ENCODE measurements at places on chromosomes 2 and 18. TPM values are rescaled to one million over a fixed set of nuclear protein-coding genes. Genes with fewer than 3 reads are reported as not detected.

LCT gene
- total RNA-seq = under 0.01 TPM

GBX2 gene
- total RNA-seq = not detected

REG3A gene
- total RNA-seq = not detected

CYBRD1 gene
- 103 TPM for total RNA-seq

TNFAIP6 gene
- 2.2 TPM for total RNA-seq

SPP2 gene
- not detected for total RNA-seq

GRCh38 chr18:8705238-8705960, at the start of gene MTCL1:
TSS of gene MTCL1 (plus strand) at chr18:8705556. CDS start at chr18:8705661, 105 bp downstream.
- peaks cover 11% of the 10 kb centered on the region for H3K36me3 ChIP-seq
- peaks cover 24% of the 10 kb centered on the region for H3K4me1 ChIP-seq
- no peak for DNase-seq
- peak within 1 kb of the TSS; percentile 93 for H3K4me3 ChIP-seq
- peak within 1 kb of the TSS; percentile 91 for H3K27ac ChIP-seq
- no peaks in the 10 kb centered on the region for H3K27me3 ChIP-seq

GRCh38 chr2:209422191-209422754, 1.6 kb upstream of the MAP2 start:
- H3K36me3 ChIP-seq = no peaks in the 10 kb centered on the region
- DNase-seq = no peak
- no peak overlapping the region for H3K27ac ChIP-seq

DNA sequence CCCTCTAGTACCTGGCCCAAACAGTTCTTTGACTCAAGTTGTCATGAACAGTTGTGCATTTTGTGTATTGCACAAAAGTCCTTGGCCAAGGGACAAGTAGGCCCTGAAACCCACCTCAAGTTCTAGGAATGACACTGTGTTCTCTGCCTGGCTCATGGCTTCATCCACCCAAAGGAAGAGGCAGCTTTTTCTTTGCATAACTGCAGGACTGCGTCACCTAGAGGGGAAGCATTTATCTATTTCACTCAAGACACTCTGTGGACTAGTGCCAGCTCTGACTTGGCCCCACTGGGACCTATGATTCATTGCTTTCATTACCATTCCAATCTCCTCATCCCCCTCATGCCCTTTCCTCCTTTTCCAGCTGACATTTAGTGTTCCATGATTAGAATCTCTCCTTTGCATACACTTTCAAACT, 119.3 kb upstream of the SIX2 start:
- H3K36me3 ChIP-seq = no peaks in the 10 kb centered on the region
- peak; percentile 94 for DNase-seq
- H3K27me3 ChIP-seq = peaks cover 4% of the 10 kb centered on the region

DNA sequence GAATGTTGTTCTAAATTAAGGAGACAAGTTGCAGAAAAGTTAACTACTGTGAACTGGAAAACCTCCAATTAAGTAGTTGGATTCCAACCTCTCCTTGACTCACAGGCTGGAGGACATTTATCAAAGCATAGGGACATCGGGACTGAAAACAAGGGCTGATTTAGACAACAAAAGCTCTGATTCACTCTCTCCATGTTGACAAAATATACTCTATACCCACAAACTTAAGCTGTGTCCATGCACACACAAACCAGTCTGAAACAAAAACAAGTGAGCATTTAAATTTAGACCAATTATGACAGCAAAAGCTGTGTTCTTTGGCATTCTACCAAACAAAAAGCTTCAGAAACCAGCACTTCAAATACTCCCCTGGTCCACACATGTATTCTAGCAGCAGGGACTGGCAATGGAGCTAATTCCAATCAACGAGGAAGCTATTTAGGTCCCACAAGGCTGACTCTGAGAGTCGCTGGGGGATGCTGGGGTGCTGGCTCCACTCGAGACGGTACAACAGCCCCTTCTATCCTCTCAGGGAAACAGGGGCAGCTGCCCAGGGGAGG, 71.4 kb downstream of the NXPH2 start:
- H3K4me1 ChIP-seq = peaks cover 8% of the 10 kb centered on the region
- peak; percentile 34 for DNase-seq
- H3K27me3 ChIP-seq = no peaks in the 10 kb centered on the region
- no peak overlapping the region for H3K27ac ChIP-seq

DNA sequence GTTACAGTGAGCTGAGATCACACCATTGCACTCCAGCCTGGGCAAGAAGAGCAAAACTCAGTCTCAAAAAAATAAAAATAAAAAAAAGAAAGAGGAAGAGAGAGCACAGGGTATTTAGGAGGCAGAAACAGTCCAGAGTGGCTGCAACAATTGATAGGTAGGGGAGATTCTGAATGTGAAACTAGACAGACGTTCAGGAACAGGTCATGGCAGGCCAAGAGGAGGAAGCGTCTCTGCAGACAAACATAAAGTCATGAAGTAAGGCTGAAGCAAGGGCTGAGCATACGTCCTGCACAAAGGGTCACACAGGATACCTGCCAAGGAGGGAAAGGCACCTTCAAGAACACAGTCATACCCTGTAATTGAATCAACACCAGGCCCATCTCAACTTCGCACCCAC, 64.1 kb upstream of the ZNF532 start:
- H3K36me3 ChIP-seq = no peaks in the 10 kb centered on the region
- no peak for DNase-seq
- no peak overlapping the region for H3K4me3 ChIP-seq
- 0 out of 2 replicates have a peak, but pooled peaks cover 1% of the 10 kb centered on the region for H3K27me3 ChIP-seq

DNA sequence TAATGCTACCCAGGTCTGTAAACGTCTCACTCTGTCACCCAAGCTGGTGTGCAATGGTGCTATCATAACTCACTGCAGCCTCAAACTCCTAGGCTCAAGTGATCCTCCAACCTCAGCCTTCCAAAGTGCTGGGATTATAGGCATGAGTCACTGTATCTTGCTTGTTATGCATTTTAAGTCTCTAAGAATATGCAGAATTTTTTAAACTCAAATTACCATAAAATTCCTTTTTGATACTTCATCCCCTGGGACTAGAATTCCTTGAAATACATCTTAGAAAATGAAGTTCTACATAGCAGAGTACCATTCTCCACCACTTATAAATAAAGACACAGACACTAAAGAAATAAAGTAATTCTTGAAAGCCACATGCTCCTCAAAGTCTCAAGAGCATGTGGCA, 30.2 kb upstream of the LRATD1 start:
- no peaks in the 10 kb centered on the region for H3K36me3 ChIP-seq
- no peaks in the 10 kb centered on the region for H3K27me3 ChIP-seq
- H3K4me1 ChIP-seq = no peaks in the 10 kb centered on the region
- no peak overlapping the region for H3K4me3 ChIP-seq
- H3K27ac ChIP-seq = no peak overlapping the region

GRCh38 chr18:66662632-66663031, 58.7 kb upstream of the CDH19 start:
- no peak overlapping the region for H3K4me3 ChIP-seq
- no peaks in the 10 kb centered on the region for H3K36me3 ChIP-seq
- H3K4me1 ChIP-seq = no peaks in the 10 kb centered on the region
- H3K27me3 ChIP-seq = no peaks in the 10 kb centered on the region

DNA sequence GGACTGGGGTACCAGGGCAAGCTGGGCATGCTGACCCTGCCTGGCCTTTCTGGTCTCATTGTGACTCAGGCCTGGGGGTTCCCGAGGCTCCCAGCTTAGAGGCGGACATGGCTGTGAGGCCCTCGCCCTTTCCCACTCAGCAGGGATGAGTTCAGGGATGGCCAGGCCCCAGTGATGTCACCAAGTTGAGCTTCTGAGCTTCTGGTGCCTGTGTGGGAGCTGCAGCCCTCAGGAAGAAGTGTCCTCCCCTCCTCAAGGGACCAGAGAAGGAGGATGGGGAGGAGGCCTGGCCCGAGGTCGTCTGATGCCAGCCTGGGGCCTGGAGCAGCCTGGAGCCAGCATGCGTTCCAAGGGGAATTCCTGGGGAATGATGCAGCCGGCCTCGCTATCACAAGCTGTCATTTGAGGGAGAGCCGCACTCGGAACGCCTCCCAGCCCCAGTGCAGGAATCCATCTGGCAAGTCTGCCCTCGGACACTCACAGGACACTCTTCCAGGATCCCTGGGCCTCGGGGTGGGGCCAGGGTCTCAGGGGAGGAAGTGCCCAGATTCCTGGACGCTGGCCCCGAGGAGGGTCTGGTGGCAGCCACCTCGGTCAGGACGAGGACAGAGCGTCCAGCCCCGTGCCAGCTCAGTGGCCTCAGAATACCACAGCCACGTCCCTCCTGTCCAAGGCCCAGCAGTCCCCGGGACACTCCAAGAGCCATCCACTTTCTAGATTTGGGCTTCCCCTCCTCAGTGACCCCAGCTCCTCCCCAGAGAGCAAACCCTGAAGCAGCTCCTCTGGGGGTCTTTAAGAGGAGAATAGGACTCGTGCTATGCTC, 61.2 kb upstream of the GPC1 start:
- H3K36me3 ChIP-seq = no peaks in the 10 kb centered on the region
- H3K4me1 ChIP-seq = peaks cover 29% of the 10 kb centered on the region
- no peaks in the 10 kb centered on the region for H3K27me3 ChIP-seq
- peak overlapping the region; percentile 83 for H3K27ac ChIP-seq
- peak; percentile 93 for DNase-seq

DNA sequence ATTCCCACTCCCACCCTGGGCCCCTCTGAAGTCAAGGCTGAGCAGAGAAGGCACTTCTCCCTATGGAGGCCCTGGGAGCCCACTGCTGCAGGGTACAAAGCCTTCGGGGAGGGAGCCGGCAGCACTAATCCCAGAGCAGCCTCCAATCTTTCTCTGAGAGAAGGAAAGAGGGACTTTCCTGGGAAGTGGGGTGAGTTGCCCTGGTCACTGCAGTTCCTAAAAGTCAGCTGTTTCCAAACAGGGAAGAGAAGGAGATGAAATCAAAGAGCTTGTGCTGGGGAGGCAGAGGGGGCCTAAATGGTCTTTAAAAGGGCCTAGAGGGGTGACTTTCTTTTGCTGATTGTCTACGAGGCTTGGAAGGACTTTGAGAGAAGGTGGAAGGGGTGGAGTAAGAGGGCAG, 264.7 kb downstream of the TNS1 start:
- H3K4me1 ChIP-seq = peaks cover 5% of the 10 kb centered on the region
- H3K4me3 ChIP-seq = no peak overlapping the region
- no peaks in the 10 kb centered on the region for H3K36me3 ChIP-seq
- no peaks in the 10 kb centered on the region for H3K27me3 ChIP-seq
- DNase-seq = no peak
- no peak overlapping the region for H3K27ac ChIP-seq

DNA sequence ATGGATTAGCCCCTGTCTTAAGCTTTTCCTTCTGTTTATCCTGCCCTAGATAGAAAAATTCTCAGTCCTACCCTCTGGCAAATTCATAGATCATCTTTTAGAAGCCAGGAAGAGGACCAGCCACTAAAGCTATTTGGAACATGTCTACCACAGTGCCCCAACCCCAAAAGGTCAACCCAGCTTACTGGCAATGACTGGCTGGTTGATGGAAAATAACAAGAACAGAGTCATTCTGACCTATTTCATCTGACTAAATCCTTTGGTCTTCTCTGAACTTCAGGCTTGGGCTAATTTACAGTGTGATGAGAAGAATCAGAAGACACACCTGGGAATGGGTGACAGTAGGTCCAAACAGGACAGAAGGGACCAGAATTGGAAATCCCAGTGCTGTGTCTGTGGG, 227.3 kb upstream of the CCDC68 start:
- H3K36me3 ChIP-seq = no peaks in the 10 kb centered on the region
- no peak overlapping the region for H3K27ac ChIP-seq
- no peaks in the 10 kb centered on the region for H3K4me1 ChIP-seq

DNA sequence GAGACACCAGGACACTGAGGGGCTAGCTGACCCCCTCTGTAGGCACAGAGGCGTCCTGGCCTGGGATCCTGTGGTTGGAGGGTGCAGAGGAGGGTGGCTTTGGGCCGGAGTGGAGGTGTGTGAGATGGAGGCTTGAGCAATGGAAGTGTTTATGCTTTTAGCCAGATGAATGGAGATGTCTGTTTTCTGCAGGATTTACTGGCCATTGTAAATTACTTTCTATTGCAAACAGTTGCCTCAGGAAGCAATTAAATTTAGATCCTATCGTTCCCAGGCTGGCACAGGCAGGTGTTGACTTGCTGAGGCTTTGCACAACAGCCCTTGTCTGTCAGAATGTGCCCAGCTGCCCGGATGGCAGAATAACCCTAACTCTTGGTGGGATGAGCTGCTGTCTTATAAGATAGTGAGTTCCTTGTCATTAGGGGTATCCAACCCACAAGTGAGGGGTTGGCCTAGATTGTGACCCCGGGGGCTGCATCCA, 1.8 kb upstream of the ARID5A start:
- no peak overlapping the region for H3K4me3 ChIP-seq
- no peaks in the 10 kb centered on the region for H3K27me3 ChIP-seq
- H3K27ac ChIP-seq = no peak overlapping the region
- no peak for DNase-seq
- no peaks in the 10 kb centered on the region for H3K36me3 ChIP-seq

DNA sequence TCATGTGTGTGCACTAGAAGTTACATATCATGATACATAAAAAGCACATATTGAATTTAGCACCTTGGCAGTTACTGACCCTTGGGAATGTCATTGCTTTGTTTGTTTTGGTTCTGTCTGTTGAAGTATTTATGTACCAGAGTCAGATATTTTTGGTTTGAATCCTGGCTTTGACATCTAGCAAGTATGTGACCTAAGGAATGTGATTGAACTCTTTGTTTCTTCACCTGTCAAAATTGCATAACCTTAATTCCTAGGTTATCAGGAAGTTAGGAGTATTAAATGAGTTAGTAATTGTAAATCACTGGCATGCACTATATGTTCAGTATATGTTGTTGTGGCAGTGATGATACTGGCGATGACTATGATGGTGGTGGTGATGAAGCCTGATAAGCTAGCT, 1003.5 kb upstream of the NRXN1 start:
- H3K4me1 ChIP-seq = no peaks in the 10 kb centered on the region
- H3K36me3 ChIP-seq = no peaks in the 10 kb centered on the region
- no peaks in the 10 kb centered on the region for H3K27me3 ChIP-seq

GRCh38 chr2:115807276-115807675, 1364.8 kb downstream of the DPP10 start:
- H3K27me3 ChIP-seq = no peaks in the 10 kb centered on the region
- H3K27ac ChIP-seq = no peak overlapping the region
- no peaks in the 10 kb centered on the region for H3K36me3 ChIP-seq
- no peak overlapping the region for H3K4me3 ChIP-seq
- no peak for DNase-seq
- H3K4me1 ChIP-seq = no peaks in the 10 kb centered on the region

DNA sequence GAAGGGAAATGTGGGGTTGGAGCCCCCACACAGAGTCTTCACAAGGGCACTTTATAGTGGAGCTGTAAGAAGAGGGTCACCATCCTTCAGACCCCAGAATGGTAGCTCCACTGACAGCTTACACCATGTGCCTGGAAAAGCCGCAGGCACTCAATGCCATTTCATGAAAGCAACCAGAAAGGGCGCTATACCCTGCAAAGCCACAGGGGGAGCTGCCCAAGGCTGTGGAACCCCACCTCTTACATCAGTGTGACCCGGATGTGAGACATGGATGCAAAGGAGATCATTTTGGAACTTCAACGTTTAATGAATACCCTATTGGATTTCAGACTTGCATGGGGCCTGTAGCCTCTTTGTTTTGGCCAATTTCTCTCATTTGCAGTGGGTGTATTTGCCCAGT, 694.7 kb downstream of the CBLN2 start:
- H3K4me1 ChIP-seq = no peaks in the 10 kb centered on the region
- H3K36me3 ChIP-seq = no peaks in the 10 kb centered on the region
- no peak overlapping the region for H3K27ac ChIP-seq
- DNase-seq = no peak
- H3K27me3 ChIP-seq = no peaks in the 10 kb centered on the region
